ENCODE measurements at places on chromosomes 1 and 21.

GRCh38 chr1:32269744-32270143, 18.7 kb downstream of the LCK start:
- no peak for DNase-seq

DNA sequence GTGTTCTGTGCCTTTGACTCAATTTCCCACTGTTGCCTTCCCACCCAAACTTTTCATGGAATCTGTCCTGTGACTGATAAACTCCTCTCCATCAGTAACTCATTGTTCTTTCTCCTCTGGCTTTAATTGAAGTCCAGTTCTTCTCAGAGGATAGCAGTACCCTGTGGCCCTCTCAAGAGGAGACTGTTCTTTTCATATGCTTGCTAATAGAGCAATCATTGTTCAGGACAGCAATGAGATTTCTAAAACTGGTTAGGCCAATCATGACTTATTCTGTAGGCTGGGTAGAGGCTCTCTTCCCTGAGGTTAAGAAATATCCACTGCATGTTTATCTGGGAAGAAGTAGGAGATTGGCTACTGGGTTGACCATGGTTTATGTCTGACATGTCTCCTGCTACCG, 98.8 kb downstream of the CHD1L start:
- no peak for DNase-seq

DNA sequence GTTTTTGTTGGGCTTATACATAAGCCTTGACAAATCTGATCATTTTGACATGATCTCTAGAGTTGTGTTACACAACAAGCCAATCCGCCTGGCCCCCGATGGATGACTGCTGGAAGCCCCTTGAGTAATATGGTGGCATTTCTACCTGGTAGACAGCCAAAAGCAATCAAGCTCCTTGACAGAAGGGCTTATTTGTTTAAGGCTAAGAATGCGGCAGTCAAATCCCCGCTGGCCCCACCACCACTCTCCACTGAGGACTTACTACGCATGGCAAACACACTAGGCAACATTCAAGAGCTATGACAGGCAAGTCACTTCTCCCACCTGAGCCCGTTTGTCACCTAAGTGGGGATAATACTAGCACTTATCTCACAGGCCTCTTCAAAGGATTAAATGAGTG, 33.4 kb upstream of the C1orf198 start:
- DNase-seq: no peak

DNA sequence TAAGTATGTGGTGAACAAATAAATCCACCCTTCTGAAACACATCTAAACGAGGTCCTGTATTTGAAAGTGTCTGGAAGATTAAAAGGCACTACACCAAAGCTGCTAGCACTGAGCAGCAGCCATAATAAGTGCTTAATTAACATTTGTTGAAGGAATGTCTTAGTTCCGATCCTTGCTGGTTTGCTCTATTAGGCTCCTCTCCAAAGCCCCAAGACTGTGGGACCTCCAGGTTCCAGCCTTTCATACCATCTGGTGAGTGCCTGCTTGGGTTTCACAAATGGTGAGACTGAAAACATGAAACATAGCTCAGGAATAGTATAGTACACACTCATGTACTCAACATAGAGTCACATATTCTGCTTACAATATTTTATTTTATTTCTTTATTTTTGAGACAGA, 640 bp upstream of the CYP2J2 start:
- DNase-seq: no peak

GRCh38 chr1:6521536-6521935, 30.1 kb upstream of the PLEKHG5 start:
- DNase-seq: no peak

DNA sequence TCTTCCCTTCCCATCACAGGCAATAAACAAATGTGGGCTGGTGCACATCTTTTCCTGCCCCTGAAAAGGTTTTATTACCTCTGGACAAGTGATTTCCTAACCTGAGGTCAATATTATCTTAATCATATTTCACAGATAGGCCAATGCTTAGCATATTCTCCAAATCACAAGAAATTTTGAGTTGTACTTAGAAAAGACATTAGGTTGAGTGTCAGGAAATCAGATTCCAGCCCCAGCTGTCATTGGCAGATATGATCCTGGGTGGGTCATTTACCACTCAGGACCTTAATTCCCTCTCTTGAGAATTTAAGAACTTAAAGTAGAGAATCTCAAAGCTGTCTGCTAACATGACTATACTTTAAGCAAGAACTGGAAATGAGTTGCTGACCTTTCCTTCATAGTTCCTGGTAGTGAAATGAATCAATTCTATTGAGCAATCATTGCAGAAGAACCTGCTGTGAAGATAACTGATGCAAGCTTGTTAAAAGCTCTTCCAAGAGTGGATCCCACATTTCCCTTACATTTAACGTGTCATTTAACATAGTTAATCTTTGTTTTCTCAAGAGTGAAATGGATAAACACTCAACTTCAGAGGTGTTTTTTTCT, 46.4 kb upstream of the CR2 start:
- no peak for DNase-seq

DNA sequence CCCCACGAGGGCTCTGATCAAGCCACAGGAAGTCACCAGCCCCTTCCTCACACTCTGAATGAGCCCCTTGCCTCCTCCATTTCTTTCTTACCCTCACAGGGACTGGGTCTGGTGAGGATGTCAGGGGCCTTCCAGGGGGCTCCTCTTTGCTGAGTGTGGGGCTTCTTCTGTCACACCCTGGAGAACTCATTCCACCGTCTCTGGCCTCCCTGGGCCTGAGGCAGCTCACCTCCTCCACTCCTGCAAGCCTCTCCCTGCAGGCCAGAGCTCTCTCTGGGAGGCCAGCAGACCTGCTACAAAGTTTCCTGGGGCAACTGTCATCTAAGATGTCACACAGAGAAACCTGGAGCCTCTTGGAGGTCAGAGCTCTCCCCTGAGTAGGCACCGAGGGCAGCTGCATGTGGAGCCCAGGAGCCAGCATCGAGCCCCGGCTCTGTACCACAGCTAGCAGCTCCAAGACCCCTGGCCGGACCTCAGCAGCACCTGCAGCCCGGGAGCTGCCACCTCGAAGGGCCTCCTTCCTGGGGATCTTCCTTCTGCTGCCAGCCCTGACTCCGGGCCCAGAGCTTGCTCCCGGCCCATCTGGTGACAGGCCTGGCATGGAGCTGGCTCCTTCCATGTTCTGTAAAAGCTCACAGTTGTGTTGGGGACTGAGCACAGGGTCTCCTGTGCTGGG, 1.1 kb downstream of the SPOCD1 start:
- peak; percentile 34 for DNase-seq

DNA sequence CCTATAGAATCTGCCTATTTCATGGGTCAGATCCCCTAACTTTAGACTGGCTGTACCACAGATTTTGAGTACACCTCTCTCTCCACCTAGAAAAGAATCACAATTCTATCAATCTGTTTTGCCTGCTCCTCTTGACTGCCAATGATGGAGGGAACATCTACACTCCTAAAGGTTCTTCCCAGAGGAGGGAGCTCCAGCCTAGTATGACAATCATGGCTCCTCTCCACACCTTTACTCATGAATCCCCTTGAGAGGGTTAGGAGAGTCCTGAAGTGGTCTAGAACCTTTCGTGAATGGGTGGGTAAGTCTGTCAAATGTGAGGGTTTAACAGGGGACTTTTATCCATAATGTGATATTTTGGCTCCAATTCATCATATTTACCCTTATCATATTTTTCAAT, 48.0 kb downstream of the DNAI4 start:
- DNase-seq: no peak

DNA sequence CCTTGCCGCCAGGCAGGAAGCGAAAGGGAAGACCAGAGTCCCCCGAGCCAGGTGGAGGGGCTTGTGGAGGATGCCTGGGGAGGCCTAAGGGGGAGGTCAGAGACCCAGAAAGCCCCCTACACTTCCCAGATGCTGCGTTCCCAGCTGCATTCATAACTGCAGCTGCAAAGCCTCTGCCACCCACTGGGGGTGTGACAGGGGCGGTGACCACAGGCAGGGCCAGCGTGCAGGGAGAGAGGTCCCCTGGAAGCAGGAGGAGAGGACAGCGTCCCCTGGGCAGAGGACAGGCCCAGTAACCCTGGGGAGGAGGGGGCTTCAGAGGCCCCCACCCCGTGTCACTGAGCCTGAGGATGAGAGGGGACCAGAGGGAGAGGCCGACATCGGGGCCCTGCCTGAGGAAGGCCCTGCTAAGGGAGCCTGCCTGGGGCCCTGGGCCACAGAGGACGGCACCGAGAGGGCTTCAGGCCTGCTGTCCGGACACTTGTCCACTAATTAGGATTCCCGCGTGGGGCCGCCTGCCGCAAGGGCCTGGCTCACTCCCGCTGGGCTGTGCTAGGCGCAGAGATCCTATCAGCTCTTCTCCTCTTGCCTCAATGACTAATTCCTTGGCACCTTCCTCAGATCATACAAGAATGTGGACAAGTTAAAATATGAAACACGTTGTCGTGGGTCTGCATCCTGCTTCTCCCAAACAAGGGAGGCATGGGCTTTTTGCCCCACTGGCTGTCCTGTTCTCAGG, 49.1 kb upstream of the CCDC27 start:
- no peak for DNase-seq

- DNase-seq: no peak
Observed at GRCh38 chr1:161219078-161219892, 4.1 kb downstream of the APOA2 start.

DNA sequence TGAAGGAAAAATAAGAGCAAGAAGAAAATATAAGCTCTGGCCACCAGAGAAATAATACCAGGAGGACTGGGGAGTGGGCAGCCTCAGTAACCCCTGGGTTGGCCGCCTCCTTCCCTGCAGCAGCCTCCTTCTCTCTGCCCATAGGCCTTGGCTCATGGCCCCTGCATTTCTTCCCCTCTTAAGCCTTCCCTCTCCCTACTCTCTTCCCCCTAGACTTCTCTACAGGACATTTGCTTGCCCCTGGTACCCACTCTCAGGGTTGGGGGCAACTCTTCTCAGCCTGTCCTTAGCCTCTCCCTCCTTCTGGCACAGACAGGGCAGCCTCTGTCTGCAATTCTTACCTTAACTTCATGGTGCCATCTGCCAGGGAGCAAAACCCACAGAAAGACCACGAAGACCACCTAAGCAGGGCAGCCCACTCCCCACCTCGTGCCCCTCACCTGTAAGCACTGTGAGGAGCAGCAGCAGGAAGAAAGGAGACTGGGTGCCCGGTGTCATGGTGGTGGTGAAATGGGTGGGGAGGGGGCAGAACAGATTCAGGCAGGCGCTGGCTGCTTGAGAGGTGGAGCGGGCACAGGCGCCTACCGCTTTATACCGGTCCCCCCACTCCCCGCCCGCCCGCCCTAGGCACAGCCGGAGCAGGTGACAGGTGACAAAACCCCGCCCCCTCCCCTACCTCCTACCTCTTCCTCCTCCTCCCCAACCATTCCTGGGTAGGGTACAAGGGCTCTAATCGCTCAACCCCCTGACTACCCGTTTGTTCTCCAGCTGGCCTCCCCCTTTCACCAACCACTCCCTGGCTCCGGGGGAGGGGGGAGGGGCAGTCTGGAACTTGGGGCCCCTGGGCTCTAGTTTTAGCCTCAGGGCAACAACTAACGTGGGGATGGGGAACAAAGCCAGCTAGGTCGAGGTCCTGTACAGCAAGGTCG, 15.1 kb downstream of the THBS3 start:
- DNase-seq: no peak

GRCh38 chr1:28104866-28105467, 16.6 kb upstream of the EYA3 start:
- DNase-seq: no peak

DNA sequence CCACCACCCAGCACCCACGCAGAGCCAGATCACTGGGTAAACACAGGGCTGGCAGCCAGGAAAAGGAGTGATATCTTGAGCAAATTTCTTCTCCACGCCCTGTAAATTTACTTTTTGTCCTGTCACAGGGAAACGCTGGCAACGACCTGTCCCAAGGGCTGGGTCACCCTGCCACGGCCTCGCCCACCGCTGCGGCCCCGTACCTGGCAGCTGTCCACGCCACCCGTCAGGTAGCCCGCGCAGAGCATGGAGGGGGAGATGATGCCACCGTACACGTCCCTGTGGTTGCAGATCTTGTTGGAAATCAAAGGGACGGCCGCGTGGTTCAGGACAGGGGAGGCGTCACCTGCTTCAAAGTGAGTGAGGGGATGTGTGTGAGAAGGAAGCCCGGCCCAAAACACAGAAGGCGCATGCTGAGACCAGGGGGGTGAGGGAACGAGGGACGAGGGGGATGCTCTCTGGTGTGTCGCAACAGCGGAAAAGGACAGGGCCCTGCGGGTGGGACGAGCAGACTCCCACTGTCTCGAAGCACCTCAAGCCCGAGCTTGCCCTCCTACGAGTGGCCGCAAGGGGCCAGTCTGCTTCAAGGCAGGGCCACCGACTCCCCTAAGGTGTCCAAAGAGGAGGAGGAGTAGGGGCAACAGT, 10.1 kb upstream of the TFF1 start:
- no peak for DNase-seq

Measured in right atrium auricular region (tissue), 2 donors.